ENCODE measurements at places on chromosomes 4 and X.

DNA sequence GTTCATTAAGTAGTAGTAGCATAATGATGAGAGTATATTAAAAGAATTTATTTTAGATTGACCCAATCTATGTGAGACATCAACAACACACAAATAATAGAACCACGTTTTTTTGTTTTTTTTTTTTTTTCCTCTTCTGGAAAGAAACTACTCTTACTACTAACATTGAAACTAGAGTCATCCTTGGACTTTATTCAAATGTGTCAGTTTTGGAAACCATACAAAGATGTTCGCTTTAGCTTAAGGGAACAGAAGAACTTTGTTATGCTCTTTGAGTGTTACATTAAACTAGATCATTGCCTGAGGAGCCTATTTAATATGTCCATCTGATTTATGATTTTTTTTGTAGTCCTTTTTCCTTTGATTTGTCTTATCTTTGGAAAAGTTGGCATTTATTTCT, 166.7 kb downstream of the RPA4 start:
- DNase-seq = no peak

- DNase-seq = no peak
Measured at GRCh38 chr4:15542760-15543159, 73.1 kb downstream of the CC2D2A start.

GRCh38 chr4:27888505-27888904, 1027.9 kb downstream of the STIM2 start:
- DNase-seq = no peak

DNA sequence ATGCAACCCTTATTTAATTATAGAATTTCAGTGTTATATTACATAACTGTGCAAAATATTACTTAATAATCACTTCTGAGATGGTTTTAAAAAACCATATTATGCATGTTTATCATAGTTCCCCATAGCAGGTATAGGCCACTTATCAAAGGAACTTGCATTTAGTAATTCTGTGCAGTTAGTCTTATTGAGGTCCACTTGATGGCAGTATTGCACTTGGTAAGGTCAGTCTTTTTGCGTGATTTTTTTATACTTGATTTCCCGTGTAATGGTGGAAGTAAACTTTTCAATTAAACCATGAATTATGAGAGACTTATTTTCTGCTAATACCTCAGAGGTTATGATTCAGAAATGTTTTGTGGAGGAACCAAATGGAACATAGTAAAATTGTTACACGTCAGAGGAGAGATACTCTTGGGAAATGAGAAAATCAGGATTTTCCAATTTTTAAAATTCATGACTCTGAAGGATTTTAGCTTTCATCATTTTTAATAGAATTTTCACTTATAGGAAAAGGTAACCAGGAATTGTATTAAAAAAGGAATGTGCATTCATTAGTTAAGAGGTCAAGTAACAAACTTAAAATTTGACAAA, 230.0 kb downstream of the CCSER1 start:
- peak; percentile 64 for DNase-seq

- DNase-seq = no peak
Measured at GRCh38 chr4:21248331-21248730, 548.1 kb downstream of the PACRGL start.

DNA sequence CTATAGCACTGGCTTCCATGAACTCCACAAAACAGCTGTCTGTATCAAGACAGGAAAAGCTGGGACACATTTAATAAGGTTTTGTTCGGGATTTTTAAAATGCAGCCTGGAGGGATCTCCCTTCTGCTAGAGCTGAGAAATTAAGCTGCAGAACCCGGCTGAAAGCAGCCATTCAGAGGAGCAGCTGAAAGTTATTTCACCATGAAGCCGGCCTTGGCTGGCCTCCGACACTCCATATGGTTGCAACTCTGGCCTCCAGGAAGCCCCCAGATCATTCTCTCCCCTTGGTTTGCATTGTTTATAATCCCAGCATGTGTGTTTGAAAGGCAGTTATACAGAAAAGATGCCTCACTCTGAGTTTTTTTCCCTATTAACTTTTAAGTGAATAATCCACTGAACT, 239.4 kb downstream of the SPATA18 start:
- no peak for DNase-seq

- no peak for DNase-seq
Measured at GRCh38 chrX:44843318-44843702, 511 bp upstream of the DUSP21 start.

DNA sequence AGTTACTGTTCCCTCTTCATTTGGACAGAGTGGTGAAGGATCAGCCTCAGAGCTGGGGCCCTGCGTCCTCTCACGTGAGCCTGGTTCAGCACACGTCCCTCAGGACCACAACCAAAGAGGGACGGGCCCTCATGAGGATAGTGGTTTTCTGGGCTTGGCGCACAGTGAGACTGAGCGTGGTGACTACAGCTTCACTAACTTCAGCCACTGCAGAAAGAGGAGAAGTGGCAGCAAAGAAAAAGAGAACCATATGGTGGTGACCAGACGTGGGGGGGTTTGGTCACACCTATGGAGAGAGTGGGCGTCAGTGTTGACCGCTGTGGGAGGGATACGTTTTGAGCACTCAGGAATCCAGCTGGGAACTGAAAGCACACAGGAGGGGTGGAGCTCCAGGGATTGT, 21.8 kb upstream of the TNIP3 start:
- DNase-seq = no peak

DNA sequence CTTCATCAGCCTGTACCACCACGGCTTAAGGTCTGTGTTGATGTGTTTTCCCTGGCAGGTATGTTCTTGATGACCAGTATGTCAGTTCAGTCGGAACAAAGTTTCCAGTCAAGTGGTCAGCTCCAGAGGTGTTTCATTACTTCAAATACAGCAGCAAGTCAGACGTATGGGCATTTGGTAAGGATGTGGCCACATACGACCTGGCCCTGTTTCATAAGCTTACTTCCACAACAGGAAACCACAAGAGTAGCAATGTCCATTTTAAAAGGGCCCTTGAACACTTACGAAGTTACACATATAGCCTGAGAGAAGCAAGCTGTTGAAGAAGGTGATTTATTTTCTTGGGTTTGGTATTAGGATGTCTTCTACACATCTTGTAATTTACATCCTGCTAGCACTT, 46.1 kb downstream of the BMX start:
- no peak for DNase-seq

GRCh38 chr4:128979934-128980333, 113.4 kb downstream of the SCLT1 start:
- DNase-seq = no peak

- peak; percentile 30 for DNase-seq
Measured at GRCh38 chrX:6029014-6029413, 199.7 kb downstream of the NLGN4X start.

GRCh38 chr4:123709336-123709735, 312.7 kb downstream of the SPRY1 start:
- DNase-seq = no peak
